ENCODE measurements at places on chromosomes 13 and 19.

DNA sequence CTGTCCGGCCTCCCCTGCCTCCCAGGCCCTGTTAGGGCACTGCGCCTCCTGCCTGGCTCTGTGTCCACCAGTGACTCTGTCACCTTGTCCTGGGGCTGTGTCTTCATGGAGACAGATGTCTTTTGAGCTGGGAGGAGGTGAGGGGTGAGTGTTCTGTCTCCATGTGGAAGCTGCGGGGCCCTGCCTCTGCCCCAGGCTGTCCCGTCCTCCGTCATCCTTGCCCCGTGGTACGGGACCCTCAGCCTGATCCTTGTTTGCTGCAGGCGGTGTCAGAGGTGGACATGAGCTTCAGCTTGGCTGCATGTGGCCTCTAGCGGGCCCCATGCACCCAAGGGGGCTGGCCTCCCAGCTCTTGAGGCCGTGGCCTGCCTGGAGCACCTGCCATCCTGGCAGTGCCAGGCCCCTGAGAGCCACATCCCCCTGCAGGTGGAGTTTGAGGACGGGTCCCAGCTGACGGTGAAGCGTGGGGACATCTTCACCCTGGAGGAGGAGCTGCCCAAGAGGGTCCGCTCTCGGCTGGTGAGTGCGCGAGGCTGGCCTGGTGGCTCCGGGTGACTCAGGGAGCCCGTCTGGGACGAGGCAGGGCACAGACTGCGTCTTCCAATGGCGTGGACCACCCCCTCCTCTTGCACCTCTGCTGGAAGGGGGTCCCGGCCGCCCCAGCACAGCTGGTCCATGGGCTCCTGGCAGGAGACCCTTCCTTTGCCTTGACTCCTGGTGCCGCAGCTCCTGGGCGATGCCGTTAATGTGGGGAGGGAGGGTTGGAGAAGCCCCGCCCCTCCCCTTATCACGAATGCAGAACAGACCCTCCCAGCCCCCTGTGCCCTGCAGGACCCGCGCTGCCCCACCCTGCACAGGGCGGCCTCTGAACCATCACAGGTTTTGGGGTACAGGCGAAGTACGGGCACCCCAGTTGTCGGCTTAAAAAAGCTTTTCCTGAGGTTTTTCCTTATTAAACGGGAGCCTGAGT is 181.3 kb downstream of the KDM4B start:
- DNase-seq: no peak

GRCh38 chr13:83825676-83826075 is 56.6 kb downstream of the SLITRK1 start:
- DNase-seq: no peak

- no peak for DNase-seq
These were observed 9.9 kb downstream of the PCDH8 start for GRCh38 chr13:52838433-52839107.

- DNase-seq: no peak
These were observed 21.7 kb upstream of the RPL21 start for GRCh38 chr13:27229642-27230041.

DNA sequence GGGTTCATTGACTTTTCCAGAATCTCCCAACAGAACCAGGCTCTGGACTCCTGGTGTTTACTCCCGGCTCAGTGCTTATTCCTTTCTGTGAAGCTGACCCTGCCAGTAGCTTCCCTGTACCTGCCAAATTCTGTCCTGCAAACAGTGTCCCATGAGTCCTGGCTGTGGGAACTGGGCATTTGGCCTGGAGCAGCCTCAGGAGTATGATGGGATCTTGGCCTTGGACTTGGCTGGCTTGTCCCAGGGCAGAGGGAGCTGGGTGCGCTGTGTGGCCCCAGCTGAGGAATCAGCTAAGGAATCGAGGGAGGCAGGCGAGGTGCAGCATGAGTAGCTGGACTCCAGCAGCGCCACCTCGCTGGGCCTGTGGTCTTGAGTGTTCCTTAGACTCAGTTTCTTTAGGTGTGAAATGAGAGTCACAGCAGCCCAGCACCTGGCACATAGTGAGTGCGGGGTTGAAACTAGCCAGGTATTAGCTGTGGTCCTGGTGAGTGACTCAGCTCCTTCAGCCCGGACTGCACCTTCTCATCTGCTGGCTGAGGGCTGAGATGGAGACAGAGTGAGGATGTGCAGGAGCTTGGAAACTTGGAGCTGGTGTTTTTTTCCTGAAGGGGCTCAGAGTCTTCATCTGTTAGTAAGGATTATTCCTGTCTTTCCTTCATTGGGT is 10.4 kb downstream of the CLASRP start:
- DNase-seq: no peak
